ENCODE measurements at places on chromosomes 6 and 20. TPM values are rescaled to one million over a fixed set of nuclear protein-coding genes. Genes with fewer than 3 reads are reported as not detected.

Gene BHLHE23
- total RNA-seq = not detected

Gene NOX3
- not detected for total RNA-seq

Gene SNX9
- total RNA-seq = 32.0 TPM

Gene SCRT2
- total RNA-seq = 5.7 TPM

Gene SPAG4
- 2.5 TPM for total RNA-seq
